ENCODE measurements at places on chromosomes 12 and 14.
A peak's percentile ranks its signal among the peaks of the same experiment; 100 is the strongest.

- no peak for DNase-seq
These were observed 304.4 kb upstream of the RTL1 start for GRCh38 chr14:101207897-101208296.

DNA sequence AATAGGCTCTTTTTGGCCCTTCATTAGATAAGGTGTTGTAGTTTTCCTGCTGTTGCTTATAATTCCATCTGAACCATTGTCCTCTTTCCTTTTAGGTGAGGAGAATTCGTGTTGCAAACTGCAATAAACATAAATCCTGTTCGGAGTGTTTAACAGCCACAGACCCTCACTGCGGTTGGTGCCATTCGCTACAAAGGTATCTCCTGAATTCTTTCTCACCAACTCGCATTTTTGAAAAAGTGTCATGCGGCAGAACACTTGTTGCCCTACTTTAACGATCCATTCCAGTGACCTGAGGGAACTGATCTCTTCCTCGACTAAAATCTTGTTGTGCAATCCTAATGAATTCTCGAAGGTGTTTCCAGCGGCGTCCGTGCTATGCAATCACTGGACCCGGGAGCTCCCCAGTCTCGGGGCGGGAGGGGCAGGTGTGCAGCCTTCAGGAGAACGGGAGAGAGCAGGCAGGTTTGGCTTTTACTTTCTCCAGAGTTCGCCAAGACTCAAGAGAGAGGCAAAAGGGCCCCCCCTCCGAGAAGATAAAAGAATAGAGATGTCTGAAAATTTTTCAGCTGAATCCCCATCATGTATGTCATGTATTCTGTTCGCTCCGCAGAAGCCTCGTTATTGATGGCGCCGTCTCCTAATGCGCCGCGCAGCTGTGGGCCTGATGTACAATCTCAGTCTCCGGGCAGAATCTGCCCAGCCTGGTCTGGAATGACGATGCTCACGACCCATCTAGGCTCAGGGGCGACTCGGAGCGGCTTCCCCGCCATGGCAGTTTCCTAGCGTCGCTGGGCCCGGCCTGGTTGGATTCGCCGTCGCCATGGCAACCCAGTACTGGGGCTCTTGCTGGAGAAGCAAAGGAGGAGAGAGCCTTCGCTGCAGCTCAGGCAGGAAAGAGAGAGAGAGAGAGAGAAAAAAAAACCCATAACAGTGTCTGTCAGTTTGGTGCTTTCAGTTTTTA, 38.2 kb downstream of the PLXNC1 start:
- DNase-seq, result peak; percentile 77

- DNase-seq, result no peak
These were observed 1030.7 kb downstream of the AACS start for GRCh38 chr12:126095748-126096510.

- no peak for DNase-seq
These were observed 379.5 kb downstream of the LRFN5 start for GRCh38 chr14:41986083-41986645.
